ENCODE measurements at places on chromosomes 7 and 10. TPM values are rescaled to one million over a fixed set of nuclear protein-coding genes. Genes with fewer than 3 reads are reported as not detected.

OPN1SW gene
- total RNA-seq, result 1.1 TPM

OR2A7 gene
- not detected for total RNA-seq

ECD gene
- 17.3 TPM for total RNA-seq

HTR5A gene
- not detected for total RNA-seq

SEMA3A gene
- total RNA-seq, result 2.4 TPM

SLC35B4 gene
- total RNA-seq, result 6.8 TPM

KCNMA1 gene
- under 0.01 TPM for total RNA-seq

CCDC136 gene
- total RNA-seq, result 0.49 TPM

MSMB gene
- not detected for total RNA-seq

FANK1 gene
- total RNA-seq, result 2.3 TPM

FOXI2 gene
- not detected for total RNA-seq

AKR1C4 gene
- not detected for total RNA-seq

CYP2E1 gene
- total RNA-seq, result 0.16 TPM

FAM180A gene
- total RNA-seq, result 0.16 TPM

ARPC1A gene
- total RNA-seq, result 191 TPM

CTNNA3 gene
- total RNA-seq, result not detected

COA1 gene
- total RNA-seq, result 22.2 TPM

CYP3A7 gene
- total RNA-seq, result not detected

SPDYE5 gene
- total RNA-seq, result not detected

GRID2IP gene
- not detected for total RNA-seq

ALKBH4 gene
- 8.5 TPM for total RNA-seq

ZFAND4 gene
- 2.3 TPM for total RNA-seq

NKX2-3 gene
- under 0.01 TPM for total RNA-seq

PON3 gene
- 0.31 TPM for total RNA-seq

SPDYE2 gene
- total RNA-seq, result not detected

CPA2 gene
- not detected for total RNA-seq

PNLIPRP1 gene
- total RNA-seq, result not detected

RBM20 gene
- total RNA-seq, result 4.0 TPM

OSBPL3 gene
- 12.6 TPM for total RNA-seq

LIPM gene
- total RNA-seq, result not detected

SYT15B gene
- total RNA-seq, result 0.06 TPM

PNLIPRP3 gene
- total RNA-seq, result not detected

EBF3 gene
- total RNA-seq, result 9.5 TPM

CALHM3 gene
- not detected for total RNA-seq

ZNRF2 gene
- total RNA-seq, result 6.6 TPM

INA gene
- under 0.01 TPM for total RNA-seq

UCMA gene
- total RNA-seq, result not detected

LRRC61 gene
- total RNA-seq, result 3.1 TPM
